Ovary (tissue), 10 donors: ENCODE measurements at places on chromosomes 7 and 10. TPM values are rescaled to one million over a fixed set of nuclear protein-coding genes. Genes with fewer than 3 reads are reported as not detected.

Gene ARF5
- total RNA-seq, result 103 TPM

Gene NUTM2E
- not detected for total RNA-seq

Gene NEUROD6
- total RNA-seq, result not detected

Gene CTAGE6
- total RNA-seq, result 1.7 TPM

Gene LIPK
- total RNA-seq, result not detected

Gene PAPOLB
- total RNA-seq, result under 0.01 TPM

Gene PVRIG
- total RNA-seq, result 0.78 TPM

Gene LIPM
- total RNA-seq, result not detected

Gene IMMP2L
- total RNA-seq, result 19.8 TPM

Gene MYPN
- total RNA-seq, result 0.18 TPM

Gene C7orf33
- not detected for total RNA-seq

Gene FLNC
- total RNA-seq, result 25.6 TPM

Gene CCL24
- total RNA-seq, result not detected

Gene HOXA7
- total RNA-seq, result 0.42 TPM

Gene NUTM2B
- 1.3 TPM for total RNA-seq

- DNase-seq, result no peak
These were observed 12.5 kb upstream of the SEPHS1 start for GRCh38 chr10:13360587-13360986.

GRCh38 chr7:157904211-157904865 lies 567.5 kb downstream of the DNAJB6 start:
- no peak for DNase-seq

- no peak for DNase-seq
These were observed 130.9 kb upstream of the MBL2 start for GRCh38 chr10:52903397-52903938.

DNA sequence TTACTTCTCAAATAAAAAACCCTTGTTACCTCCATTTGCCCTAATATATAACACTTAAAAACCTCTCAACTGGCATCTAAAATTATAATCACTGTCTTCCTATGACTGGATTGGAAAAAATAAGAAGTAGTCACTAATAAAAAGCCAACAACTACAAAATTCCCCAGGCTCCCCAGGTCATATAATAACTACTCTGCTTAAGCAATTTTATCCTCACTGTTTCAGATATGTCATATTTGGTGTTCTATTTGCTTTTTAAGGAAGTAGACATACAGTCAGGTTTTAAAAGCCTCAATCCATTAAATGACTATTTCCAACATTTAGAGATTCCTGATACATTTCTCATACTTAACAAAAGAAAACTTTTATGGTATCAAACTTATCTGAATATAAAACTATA lies 2.4 kb downstream of the H2AZ2 start:
- DNase-seq, result no peak

DNA sequence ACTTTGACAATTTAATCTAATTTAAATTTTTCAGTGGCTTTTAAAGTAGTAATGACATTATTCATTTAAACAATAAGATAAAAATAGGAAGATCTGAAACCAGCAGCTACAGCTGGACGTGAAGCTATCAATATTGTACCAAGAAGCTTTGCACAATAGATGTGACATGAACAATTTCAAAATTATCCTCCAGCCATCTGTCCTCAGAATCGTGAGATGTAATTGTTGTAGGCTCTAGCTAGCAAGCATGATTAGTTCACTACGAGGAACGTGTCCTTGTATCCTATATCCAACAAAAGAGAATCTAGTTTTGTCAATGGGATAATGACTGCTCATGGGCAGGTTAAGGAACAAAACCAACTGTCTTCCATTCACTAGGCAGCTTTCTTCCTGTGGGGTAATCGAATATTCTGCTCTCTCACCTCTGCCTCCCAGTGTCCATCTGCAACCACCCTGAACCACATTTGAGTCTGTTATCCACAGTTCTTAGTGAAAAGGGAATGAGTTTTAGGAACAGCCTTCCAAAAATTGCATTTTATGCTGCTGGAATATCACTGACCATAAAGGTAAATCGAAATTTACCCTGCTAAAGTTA lies 247.3 kb downstream of the PARD3 start:
- DNase-seq, result no peak

- DNase-seq, result no peak
These were observed 69.7 kb upstream of the CAMK2B start for GRCh38 chr7:44395067-44395466.

- DNase-seq, result no peak
These were observed 324.7 kb downstream of the ADARB2 start for GRCh38 chr10:1412531-1413189.

GRCh38 chr7:33706771-33707200 lies 198.6 kb upstream of the BMPER start:
- no peak for DNase-seq

DNA sequence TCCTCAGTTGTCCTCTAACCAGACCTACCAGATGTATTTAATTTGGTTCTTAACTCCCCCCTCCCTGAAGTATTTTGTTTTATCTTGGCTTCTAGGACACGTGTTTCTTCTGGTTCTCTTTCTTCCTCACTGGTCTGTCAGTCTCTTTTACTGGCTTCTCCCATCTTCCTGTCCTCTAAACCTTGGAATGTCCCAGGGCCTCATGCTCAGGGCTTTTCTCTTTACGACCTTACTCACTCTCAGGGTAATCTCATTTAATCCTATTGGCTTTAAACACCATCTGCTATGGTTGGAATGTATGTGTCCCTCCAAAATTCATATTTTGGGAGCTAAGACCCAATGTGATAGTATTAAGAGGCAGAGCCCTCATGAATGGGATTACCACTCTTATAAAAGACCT lies 418.2 kb upstream of the PODXL start:
- DNase-seq, result no peak

GRCh38 chr7:17558558-17559332 lies 260.3 kb downstream of the AHR start:
- no peak for DNase-seq

DNA sequence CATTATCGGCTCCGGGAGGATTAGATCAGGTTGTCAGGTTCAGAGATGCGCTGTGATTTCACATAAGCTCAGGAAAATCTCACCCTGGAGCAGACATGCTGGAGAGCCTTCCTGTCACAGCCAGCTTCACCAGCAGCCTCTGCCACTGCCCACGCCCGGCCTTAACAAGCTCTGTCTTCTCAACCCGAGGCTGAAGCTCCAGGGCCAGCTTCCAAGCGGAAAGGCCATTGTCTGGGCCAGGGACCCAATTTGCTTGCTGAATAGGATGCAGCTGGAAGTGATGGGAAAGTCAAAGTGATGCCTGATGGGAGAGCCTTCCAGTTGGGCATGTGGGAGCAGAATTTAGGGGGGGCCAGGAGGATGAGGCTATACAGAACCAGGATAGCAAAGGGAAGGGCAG lies 36.3 kb downstream of the C10orf105 start:
- no peak for DNase-seq

GRCh38 chr10:30227481-30227880 lies 121.6 kb downstream of the MTPAP start:
- no peak for DNase-seq

- no peak for DNase-seq
These were observed 464.3 kb upstream of the NRP1 start for GRCh38 chr10:33798754-33799153.

GRCh38 chr7:111499027-111499426 lies 63.3 kb downstream of the IMMP2L start:
- DNase-seq, result no peak

DNA sequence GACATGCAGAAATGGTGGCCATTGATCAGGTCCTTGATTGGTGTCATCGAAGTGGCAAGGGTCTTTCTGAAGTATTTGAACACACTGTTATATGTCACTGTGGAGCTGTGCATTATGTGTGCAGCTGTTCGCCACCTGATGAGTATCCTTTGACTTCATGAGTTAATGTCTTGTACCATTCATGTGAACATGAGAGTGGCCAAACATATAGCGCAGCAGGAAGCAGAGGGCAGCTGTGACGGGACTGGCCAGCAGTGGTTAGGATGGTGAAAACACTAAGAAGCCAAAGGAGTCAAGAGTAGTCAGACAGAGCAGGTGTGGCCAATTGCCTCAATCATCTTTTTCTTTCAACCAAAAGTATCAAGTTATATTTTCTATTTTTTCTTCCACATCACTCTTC lies 167.4 kb downstream of the IMMP2L start:
- no peak for DNase-seq

DNA sequence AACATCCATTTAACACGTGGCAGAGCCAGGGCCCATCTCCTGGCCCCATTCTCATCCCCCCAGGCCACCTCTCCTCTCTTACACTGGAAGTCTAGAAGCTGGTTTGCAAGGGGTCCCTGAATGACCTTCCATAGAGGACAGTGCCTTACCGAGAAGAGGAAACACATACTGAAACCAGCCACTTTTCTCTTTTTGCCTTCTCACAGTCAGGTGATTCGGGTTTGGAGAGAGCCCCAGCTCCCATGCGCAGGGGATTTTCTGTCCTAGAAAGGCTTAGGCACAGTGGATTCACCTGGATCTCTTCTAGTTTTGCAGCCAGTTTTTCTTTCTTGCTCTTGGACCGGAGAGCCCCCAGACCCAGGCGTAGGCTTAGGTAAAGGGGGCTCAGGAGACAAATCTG lies 334.1 kb upstream of the C7orf33 start:
- DNase-seq, result no peak

DNA sequence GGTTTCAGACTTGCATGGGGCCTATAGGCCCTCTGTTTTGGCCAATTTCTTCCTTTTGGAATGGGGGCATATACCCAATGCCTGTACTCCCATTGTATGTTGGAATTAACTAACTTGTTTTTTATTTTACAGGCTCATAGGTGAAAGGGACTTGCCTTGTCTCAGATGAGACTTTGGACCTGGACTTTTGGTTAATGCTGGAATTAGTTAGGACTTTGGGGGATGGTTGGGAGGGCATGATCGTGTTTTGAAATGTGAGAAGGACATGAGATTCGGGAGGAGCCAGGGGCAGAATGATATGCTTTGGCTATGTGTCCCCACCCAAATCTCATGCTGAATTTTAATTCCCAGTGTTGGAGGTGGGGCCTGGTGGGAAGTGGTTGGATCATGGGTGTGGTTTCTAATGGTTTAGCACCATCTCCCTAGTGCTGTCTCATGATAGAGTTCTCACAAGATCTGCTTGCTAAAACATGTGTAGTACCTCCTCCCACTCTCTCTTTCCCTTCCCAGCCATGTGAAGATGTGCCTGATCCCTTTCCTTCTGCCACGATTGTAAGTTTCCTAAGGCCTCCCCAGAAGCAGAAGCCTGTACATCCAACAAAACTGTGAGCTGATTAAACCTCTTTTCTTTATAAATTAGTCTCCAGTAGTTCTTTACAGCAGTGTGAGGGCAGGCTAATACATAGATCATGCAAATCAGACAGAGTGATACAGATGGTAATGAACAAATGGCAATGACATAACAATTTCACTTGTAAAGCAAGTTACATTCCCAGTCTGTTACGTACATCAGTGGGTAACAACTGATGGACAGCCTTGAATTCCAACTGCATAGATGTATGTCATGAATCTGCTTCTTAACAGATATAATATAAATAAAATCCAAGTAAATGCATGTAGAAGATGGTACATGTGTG lies 146.2 kb downstream of the SGMS1 start:
- no peak for DNase-seq

DNA sequence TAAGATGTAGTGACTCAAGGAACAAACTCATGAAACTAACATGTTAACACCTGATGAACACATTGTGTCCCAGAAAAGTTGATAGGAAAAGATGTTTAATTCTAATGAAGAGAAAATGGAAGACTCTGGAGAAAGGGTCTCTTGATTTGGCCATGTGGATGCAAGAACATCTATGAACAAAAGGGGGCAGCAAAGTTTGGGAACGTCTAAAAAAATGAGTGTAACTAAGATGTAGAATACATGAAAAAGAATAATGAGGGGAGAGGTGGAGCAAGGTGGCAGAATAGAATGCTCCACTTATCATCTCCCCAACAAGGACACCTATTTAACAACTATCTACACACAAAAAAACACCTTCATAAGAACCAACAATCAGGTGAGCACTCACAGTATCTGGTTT lies 805.1 kb downstream of the TNS3 start:
- no peak for DNase-seq

DNA sequence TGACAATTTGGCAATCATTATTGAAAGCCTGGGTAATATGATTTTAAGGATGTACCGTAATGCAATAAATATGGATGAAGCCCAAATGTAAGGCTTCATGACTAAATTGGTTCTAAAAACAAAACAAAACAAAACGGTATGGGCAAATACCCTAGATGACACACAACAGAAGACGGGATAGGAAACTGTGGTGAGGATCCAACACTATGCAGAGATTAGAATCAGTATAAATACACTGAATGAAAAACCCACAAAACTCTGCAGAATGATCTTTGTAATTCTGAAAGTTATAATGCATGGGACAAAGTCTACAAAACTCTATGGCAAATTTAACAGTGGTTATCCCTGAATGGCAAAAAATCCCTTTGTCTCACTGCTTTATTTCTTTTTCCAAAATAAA lies 57.6 kb downstream of the MALSU1 start:
- no peak for DNase-seq

DNA sequence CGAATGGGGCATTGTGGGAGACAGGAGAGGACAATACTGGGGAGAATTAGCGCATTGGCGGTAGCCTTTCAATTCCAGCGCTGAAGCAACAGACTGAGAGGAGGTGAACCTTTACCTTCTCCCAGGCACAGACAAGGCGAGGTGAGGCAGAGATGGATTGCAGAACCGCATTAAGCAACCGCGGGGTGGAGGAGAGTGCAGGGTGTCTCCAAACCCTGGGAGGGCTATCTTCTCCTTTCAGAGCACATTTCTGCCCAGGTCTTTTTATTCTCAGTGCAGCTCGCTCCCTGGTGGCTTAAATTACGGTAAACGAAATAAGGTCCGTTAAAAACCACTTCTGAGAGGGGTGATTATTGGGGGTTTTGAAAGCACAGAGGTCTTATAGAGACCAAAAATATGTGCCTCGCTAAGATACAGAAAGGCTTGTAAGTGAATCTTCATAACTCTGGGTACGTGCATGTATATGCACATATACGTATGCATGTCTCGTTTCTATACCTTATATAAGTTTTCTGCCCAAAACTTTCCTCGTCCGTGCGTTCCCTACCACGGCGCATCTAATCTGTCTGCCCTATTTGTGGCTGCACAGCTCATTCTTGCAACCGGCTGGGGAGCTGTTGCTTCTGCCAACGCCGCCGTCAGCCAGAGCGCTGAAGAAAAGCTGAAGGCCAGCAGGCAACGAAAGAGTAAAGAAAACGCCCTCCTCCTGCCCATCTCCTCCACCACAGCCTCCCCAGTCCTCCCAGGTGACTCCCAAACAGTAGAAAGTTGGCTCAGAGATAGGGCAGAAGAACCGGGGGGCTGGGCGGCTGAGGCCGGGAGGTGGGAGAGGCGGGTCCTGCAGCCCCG lies 895 bp upstream of the ZNF804B start:
- DNase-seq, result no peak

DNA sequence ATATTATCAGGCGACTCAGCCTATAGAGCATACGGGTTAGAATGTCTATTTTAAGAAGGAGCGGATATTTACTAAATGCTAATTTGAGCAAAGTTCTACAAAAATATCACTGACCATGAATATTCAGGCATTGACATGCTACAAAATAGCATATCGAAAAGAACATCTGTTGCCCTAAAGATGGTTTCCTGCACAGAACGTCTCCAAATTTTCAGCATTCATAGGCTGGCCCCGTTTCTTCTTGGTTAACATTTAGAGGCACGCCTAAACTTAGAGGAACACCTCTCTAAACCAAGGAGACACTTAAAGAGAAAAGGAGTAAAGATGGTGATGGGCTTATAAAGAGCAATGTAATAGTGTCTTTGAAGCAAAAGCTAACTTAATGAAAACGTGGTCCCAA lies 1.3 kb upstream of the MINPP1 start:
- no peak for DNase-seq
